ENCODE measurements at places on chromosomes 12 and 14.

- DNase-seq, result no peak
Measured at GRCh38 chr14:76644855-76645518, 116.3 kb upstream of the VASH1 start.

GRCh38 chr12:19978193-19978592 is 390.1 kb upstream of the PDE3A start:
- DNase-seq, result no peak

DNA sequence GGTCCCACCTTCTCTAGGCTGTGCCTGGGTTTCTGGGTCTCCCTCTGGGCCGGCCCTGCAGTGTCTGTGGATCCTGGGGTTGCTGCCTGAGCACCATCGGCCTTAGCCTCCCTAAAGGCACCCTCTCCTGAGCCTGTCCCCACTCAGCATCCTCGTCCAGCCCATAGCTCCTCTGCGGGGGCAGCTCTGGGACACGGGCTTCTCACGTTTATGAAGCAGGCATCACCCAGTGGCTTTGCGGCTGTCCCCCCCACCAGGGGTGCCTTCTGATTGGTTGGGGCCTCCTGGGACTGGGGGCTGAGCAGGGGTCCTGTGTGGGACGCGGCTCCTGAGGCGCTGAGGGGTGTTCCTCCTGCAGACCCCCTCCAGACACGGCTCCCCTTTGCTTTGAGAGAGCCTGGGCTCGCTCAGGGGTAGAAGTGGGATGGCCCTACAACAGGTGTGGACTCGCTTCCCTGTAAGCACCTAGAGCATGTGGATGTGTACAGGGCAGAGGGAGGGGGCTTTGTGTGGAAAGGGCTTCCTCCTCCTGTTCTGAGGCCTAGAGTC is 10.7 kb downstream of the ULK1 start:
- DNase-seq, result no peak

GRCh38 chr14:77880056-77880455 is 80.1 kb downstream of the ADCK1 start:
- DNase-seq, result no peak

DNA sequence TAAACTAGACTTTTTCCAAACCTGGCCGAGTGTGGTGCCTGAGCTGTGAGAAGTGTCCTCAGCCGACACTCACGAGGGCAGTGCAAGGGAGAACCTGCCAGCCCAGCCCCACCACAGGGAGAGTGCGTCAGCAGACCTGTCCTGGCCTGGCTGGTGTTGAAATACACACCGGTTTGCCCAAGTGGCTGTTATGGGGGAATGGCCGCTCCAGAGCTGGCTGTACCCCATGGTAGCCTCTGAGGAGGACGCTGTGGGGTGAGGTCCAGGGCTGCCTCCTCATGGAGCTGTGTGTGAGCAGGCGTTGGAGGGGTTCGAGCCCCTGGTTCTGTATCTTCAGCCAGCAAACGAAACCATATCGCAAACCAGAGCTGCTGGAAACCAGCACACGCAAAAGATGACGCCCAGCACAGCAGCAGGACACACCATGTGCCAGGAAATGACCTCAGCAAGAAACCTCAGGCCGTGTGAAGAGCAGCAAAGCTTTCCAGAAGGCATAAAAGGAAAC is 9.4 kb downstream of the ANKRD9 start:
- peak; percentile 61 for DNase-seq

GRCh38 chr12:1827826-1828805 is 7.8 kb downstream of the LRTM2 start:
- DNase-seq, result no peak
